Midbrain (tissue), 1 donor: ENCODE measurements at places on chromosomes 11 and 22.
A peak's percentile ranks its signal among the peaks of the same experiment; 100 is the strongest.

- peak; percentile 43 for DNase-seq
Observed at GRCh38 chr11:63610604-63611394, 3.4 kb downstream of the PLAAT3 start.

- peak; percentile 6 for DNase-seq
Observed at GRCh38 chr11:130671801-130672700, 223.6 kb downstream of the ADAMTS15 start.

- DNase-seq: no peak
Observed at GRCh38 chr22:36833073-36833472, 16.2 kb upstream of the PVALB start.

- peak; percentile 3 for DNase-seq
Observed at GRCh38 chr11:110069158-110069737, 23.9 kb upstream of the ZC3H12C start.

GRCh38 chr22:20653012-20653794 is 120.7 kb upstream of the SERPIND1 start:
- no peak for DNase-seq

DNA sequence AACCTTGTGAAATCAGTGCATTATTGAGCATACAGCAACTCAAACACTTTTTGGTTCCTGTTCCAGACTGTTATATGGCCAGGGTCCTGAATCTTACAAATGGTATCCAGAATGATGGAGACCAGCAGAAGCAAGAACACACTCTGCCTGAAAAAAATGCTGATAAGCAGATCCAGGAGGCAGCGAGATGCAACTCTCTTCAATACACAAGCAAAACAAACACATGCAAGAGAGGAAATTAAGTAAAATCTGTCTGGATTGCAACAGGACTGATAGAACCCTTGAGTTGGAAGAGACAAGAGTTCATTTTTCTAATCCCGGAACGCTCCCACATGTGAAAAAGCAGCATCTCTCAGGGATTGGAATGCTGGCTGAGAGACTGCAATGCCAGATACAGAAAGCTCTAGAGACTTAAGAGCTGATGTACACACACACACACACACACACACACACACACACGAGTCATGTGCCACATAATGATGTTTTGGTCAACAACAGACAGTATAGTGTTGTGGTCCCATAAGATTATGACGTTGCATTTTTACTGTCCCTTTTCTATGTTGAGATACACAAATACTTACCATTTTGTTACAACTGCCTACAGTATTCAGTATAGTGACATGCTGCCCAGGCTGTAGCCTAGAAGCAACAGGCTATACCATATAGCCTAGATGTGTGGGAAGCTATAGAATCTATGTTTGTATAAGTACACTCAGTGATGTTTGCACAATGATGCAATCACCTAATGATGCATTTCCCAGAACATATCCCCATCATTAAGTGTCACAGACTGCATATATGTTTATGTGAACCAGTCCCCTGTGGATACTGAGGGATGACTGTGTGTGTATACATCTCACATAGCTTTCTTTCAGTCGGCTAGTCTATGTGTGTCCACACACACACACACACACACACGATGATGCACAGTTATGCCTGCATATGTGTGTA is 406.6 kb downstream of the LARGE1 start:
- no peak for DNase-seq

- no peak for DNase-seq
Observed at GRCh38 chr11:106397787-106398501, 320.5 kb downstream of the AASDHPPT start.
